ENCODE measurements at places on chromosomes 6 and 20.
A peak's percentile ranks its signal among the peaks of the same experiment; 100 is the strongest.

- DNase-seq = no peak
These were observed 23.7 kb downstream of the TRMT11 start for GRCh38 chr6:126010040-126010439.

GRCh38 chr6:24882295-24882694 lies 53.5 kb downstream of the RIPOR2 start:
- no peak for DNase-seq

GRCh38 chr20:40323361-40323794 lies 365.7 kb downstream of the MAFB start:
- no peak for DNase-seq

- no peak for DNase-seq
These were observed 60.5 kb downstream of the MTHFD1L start for GRCh38 chr6:150925976-150926375.

DNA sequence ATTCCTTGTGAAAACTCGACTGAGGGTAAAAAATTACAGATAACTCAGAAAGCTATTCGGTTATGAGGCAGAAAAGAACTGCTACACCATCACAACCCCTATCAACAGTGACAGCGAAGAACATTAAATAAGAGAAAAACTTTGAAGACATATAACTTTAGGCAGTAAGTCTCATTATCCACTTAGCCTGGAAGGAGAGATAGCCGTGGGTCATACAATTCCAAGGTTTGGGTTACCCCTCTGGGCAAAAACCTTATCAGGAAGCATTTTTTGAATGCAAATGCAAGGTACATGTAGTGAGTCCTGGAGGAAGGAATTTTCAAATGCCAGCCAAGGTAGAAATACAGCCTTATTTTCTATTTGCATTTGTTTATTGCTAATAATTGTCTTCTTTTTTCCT lies 129.8 kb downstream of the FLRT3 start:
- DNase-seq = no peak

DNA sequence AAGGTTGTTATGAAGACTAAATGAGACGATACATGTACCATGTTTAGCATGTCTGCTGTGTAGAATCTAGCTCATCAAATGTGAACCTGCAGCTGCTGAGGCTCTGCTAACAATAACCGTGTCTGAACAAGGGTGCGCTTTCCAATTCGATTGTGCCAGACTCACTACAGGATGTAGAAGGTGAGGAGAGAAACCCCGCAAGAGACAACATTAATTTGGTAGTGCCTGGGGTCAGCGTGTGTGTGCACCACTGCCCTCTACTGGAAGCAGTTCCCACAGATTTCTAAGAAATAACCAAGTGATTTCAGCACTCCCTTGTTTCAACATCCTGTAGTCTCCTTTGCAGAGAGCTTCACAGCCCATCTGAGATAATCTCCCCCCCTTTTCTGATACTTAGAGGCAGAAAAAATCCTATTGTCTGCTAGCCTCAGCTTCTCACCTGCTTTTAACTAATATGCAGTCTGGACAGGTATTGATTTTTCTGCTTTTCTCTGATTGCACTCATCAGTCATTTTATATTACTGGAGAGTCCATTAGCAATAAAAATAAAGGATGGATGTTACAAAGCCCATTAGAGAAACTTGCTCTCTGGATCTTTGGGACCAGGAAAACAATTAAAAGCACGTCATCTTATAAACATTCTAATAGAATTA lies 96.7 kb upstream of the BACH2 start:
- DNase-seq = peak; percentile 46

DNA sequence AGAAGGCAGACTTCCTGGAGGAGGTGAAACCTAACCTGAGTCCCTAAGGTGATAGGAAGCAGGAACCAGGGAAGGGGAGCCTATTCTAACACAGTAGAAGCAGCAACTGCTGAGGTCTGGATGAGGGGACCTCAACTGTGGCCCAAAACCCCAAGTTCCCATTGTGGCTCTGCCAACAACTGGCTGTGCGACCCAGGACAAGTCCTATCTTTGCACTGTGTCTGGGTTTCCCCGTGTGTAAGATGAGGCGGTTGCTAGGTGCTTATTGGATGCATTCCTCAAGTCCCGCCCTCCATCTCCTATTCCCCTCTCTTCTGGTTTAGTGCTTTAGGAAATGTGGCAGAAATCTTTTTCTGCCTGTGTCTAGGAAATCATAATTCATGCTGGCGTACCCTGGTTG lies 52.2 kb upstream of the TTPAL start:
- no peak for DNase-seq

- no peak for DNase-seq
These were observed 258.7 kb upstream of the EXOC2 start for GRCh38 chr6:951399-952181.

- DNase-seq = no peak
These were observed 691.5 kb upstream of the MAP3K7 start for GRCh38 chr6:91278416-91278815.

DNA sequence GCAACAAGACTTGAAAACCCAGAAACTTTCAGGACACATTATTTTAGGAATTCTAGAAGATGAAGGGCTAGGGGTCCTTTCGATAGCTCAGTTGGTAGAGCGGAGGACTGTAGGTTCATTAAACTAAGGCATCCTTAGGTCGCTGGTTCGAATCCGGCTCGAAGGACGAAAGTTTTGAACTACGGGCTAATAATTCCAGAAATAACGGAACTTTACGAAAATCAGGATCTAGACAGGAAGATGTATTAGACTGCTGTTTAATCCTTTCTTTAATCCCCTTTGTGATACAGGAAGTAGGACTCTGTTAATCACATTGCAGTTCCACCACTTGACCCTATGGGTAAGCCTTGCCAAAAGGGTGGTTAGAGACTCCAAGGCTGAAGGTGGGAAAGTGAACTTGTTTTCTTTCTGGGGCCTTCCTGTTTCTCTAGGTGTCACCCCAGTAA lies 21.2 kb upstream of the ABT1 start:
- no peak for DNase-seq
